Foreskin melanocyte (primary cell): ENCODE measurements at places on chromosomes 7 and 10.

DNA sequence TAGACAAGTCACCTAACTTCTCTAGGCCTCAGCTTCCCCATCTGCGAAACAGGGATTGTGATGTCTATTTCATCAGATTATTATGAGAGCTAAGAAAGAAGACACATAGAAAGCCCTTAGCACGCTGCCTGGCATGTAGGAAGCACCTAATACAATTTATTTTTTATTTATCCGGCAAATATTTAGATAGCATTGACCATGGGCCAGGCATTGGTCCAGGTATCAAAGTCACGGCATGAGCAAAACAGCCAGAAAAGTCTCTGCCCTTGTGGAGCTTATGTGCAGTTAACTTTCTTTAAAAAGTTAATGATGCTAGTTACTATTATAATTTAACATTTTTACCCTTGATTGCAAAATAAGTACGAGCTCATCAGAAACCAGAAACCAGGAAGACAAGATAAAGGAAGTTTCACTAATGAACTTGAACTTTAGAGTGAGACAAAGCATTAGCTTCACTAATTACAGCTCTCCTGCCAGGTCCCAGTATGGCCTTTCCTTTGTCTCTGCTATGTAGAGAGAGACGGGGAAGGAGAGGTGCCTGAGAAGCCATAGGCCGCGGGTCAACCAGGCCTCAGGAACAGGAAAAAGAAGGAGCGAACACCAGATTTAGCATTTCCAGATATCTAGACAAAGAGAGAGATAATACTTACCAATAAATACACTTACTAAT lies 139.5 kb upstream of the ADAM12 start:
- no peak for DNase-seq

- DNase-seq, result no peak
Measured at GRCh38 chr7:51455948-51456347, 139.3 kb upstream of the COBL start.

GRCh38 chr7:115133248-115133647 lies 211.4 kb downstream of the MDFIC start:
- DNase-seq, result no peak

- no peak for DNase-seq
Measured at GRCh38 chr7:107920048-107920772, 29.2 kb downstream of the DLD start.

GRCh38 chr10:105838392-105838791 lies 1197.3 kb downstream of the SORCS3 start:
- no peak for DNase-seq

- DNase-seq, result no peak
Measured at GRCh38 chr10:84247496-84247895, 2.6 kb downstream of the RGR start.
